ENCODE measurements at places on chromosomes 7 and 10.
A peak's percentile ranks its signal among the peaks of the same experiment; 100 is the strongest.

GRCh38 chr10:15642095-15642494 is 77.6 kb downstream of the ITGA8 start:
- no peak overlapping the region for H3K4me3 ChIP-seq
- no peak overlapping the region for H3K27ac ChIP-seq
- no peaks in the 10 kb centered on the region for H3K27me3 ChIP-seq
- H3K4me1 ChIP-seq = no peaks in the 10 kb centered on the region
- no peak for DNase-seq
- H3K36me3 ChIP-seq = no peaks in the 10 kb centered on the region

GRCh38 chr7:30172451-30172850 is 37.7 kb downstream of the MTURN start:
- no peaks in the 10 kb centered on the region for H3K27me3 ChIP-seq
- no peaks in the 10 kb centered on the region for H3K36me3 ChIP-seq
- H3K4me3 ChIP-seq = no peak overlapping the region

DNA sequence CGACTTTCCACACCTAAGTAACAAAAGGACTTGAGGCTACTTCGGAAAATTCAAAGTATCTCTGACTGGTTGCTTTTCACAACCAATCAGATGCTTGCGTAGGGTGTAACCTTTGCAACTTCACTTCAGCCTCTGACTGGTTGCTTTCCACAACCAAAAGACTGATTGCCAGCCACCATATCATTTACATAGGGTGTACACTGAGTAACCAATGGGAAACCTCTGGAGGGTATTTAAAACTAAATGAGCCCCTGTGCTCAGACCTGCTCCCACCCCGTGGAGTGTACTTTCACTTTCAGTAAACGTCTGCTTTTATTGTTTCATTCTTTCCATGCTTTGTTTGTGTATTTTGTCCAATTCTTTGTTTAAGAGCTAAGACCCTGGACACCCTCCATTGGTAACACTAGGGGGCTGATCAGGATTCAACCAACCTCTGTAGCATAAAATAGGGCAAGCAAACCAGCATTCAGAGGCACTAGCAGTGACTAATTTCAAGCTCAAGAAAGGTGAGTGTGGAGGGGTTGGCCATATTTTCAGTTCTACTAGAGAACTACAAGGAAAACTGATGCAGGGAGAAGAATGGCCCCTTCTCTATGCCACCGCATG is 390.8 kb downstream of the POM121L12 start:
- no peak for DNase-seq
- H3K27ac ChIP-seq = no peak overlapping the region
- peak overlapping the region; percentile 21 for H3K4me3 ChIP-seq

- H3K4me1 ChIP-seq = peaks cover 14% of the 10 kb centered on the region
- H3K27me3 ChIP-seq = no peaks in the 10 kb centered on the region
- DNase-seq = no peak
- peaks cover 2% of the 10 kb centered on the region for H3K36me3 ChIP-seq
- H3K4me3 ChIP-seq = no peak overlapping the region
Observed at GRCh38 chr10:926075-926698, 5.3 kb downstream of the LARP4B start.

- peaks cover 3% of the 10 kb centered on the region for H3K27me3 ChIP-seq
- H3K4me1 ChIP-seq = no peaks in the 10 kb centered on the region
- no peaks in the 10 kb centered on the region for H3K36me3 ChIP-seq
- DNase-seq = no peak
- H3K27ac ChIP-seq = no peak overlapping the region
Observed at GRCh38 chr7:32227746-32228145, 157.5 kb upstream of the PDE1C start.

GRCh38 chr7:358352-358751 is 68.4 kb downstream of the FOXL3 start:
- no peaks in the 10 kb centered on the region for H3K36me3 ChIP-seq
- no peak for DNase-seq
- no peak overlapping the region for H3K4me3 ChIP-seq
